Trophoblast cell (in vitro differentiated cells and primary cell): ENCODE measurements at places on chromosomes 3 and 15.

- DNase-seq = no peak
- H3K4me1 ChIP-seq = no peaks in the 10 kb centered on the region
- no peaks in the 10 kb centered on the region for H3K27me3 ChIP-seq
- H3K4me3 ChIP-seq = no peak overlapping the region
Measured at GRCh38 chr15:28021281-28022039, 77.7 kb downstream of the OCA2 start.

DNA sequence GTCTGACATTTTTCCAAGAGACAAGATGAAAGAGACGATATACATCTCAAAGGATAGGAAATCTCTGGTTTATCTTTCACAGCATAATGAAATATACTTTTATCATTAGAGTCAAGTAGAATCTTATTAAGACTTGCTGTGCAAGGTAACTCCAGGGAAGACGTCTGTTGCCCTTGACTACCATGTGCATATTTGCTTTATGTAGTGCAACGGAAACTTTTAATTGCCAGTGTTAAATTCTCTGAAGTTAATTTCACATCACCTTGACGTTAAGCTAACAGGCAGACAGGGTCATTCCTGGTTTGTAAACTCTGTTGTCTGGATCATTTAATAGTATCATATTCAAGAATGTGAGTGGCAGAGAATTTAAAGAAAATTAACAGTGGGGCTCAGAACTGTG, 82.8 kb downstream of the LRTM1 start:
- H3K27ac ChIP-seq = no peak overlapping the region
- H3K4me1 ChIP-seq = no peaks in the 10 kb centered on the region
- DNase-seq = no peak
- no peaks in the 10 kb centered on the region for H3K27me3 ChIP-seq
- H3K4me3 ChIP-seq = no peak overlapping the region

DNA sequence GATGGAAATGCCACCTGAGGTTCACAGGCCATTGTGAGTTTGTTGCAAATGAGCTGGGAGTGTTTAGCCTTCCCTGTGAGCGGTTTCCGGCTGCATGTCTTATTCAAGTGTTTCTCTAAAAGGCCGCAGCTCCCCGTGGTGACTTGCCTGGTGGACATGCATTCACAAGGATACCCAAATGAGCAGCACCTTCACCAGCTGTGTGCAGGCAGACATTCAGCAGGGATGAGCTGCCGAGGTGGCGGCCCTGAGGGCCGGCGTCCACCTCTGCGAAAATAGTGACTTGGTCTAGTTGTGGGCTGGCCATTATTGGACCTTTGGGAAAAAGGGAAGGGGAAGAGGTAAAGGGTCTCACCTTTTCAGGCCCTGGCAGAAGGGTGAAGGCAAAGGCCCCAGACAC, 23.4 kb downstream of the SPSB4 start:
- H3K4me1 ChIP-seq = peaks cover 39% of the 10 kb centered on the region
- no peak overlapping the region for H3K27ac ChIP-seq
- no peak overlapping the region for H3K4me3 ChIP-seq
- H3K27me3 ChIP-seq = no peaks in the 10 kb centered on the region

DNA sequence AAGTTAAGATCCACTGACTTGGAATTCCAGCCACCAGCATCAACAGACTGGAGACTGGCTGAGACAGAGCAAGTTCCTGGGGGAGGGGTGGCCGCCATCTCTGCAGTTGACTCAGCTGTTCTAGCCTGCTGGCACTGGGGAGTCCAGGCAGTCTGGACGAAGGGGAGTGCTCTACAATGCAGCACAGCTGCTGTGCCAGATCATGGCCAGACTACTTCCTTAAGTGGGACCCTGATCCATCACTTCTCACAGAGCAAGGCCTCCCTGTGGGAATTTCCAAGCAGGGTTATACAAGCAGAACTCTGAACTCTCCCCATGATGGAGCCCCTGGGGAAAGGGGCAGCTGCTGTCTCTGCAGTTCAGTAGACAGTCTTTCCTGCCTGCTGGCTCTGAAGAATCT, 35.2 kb downstream of the PYGO1 start:
- peaks cover 9% of the 10 kb centered on the region for H3K4me1 ChIP-seq
- no peaks in the 10 kb centered on the region for H3K27me3 ChIP-seq
- DNase-seq = peak; percentile 27
- H3K27ac ChIP-seq = peak overlapping the region; percentile 79

DNA sequence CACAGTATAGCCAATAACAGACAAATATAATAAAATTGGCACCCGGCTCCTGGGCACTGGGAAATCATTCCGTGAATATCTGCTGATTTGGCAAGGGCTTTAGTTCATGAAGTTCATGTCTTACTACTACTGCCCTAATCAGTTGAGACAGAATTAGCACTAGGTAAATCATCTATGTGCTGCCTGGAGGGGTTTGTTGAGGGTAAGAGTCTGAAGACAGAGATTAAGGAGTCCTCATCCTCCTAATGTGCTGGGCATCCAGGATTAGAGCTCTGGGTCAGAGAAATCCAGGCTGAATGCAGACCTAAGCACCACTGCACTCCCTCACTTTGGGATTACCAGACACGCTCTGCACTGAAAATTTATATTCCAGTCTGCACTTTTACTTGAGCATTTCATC, 2.0 kb downstream of the SAMD7 start:
- no peaks in the 10 kb centered on the region for H3K4me1 ChIP-seq
- H3K4me3 ChIP-seq = no peak overlapping the region
- no peak for DNase-seq
- H3K36me3 ChIP-seq = no peaks in the 10 kb centered on the region

DNA sequence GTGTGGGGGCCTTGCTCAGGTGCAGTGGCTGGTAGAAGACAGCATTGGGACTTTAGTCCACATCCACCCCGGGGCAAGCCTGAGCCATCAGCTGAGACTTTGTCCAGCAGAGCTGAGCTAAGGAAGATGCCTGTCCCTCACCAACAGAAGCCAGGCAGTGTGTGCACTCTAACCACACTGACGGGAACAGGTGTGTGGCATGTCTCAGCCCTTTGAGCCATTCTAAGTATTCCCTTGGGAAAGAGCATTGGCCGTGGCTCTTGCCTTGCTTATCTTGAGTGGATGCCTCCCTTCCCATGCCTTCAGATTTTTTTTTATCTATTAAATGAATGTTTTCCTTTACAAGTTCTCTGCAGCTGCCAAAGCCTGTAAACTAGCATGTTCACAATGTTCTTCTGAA, 3.5 kb downstream of the GABRA5 start:
- H3K4me1 ChIP-seq = peaks cover 17% of the 10 kb centered on the region
- no peak overlapping the region for H3K4me3 ChIP-seq
- no peaks in the 10 kb centered on the region for H3K36me3 ChIP-seq
- DNase-seq = no peak
- H3K27ac ChIP-seq = no peak overlapping the region
- H3K27me3 ChIP-seq = peaks cover 16% of the 10 kb centered on the region

GRCh38 chr15:79919749-79920511, 23.1 kb upstream of the MTHFS start:
- no peak overlapping the region for H3K27ac ChIP-seq
- H3K4me1 ChIP-seq = peaks cover 4% of the 10 kb centered on the region
- H3K27me3 ChIP-seq = no peaks in the 10 kb centered on the region
- no peak overlapping the region for H3K4me3 ChIP-seq
- DNase-seq = no peak
- peaks cover 23% of the 10 kb centered on the region for H3K36me3 ChIP-seq

DNA sequence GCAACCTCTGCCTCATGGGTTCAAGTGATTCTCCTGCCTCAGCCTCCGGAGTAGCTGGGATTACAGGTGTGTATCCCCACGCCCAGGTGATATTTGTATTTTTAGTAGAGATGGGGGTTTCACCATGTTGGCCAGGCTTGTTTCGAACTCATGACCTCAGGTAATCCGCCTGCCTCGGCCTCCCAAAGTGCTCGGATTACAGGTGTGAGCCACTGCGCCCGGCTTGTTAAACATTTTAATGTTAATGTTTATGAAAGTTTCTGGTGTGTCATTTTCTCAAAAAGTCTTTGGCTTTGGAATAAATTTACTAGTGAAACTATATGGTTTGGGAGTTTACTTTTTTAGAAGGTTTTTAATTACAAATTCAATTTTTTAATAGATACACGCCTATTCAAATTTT, 698.8 kb downstream of the MECOM start:
- no peak for DNase-seq
- H3K4me3 ChIP-seq = no peak overlapping the region
- H3K27me3 ChIP-seq = no peaks in the 10 kb centered on the region
- no peaks in the 10 kb centered on the region for H3K4me1 ChIP-seq
- H3K36me3 ChIP-seq = no peaks in the 10 kb centered on the region
- no peak overlapping the region for H3K27ac ChIP-seq

- no peak overlapping the region for H3K4me3 ChIP-seq
- no peak for DNase-seq
- H3K27ac ChIP-seq = no peak overlapping the region
- H3K4me1 ChIP-seq = no peaks in the 10 kb centered on the region
Measured at GRCh38 chr3:155130001-155130400, 49.9 kb downstream of the MME start.

GRCh38 chr3:197750858-197751737, 1.4 kb downstream of the FYTTD1 start:
- H3K27ac ChIP-seq = no peak overlapping the region
- H3K4me1 ChIP-seq = peaks cover 4% of the 10 kb centered on the region
- H3K27me3 ChIP-seq = no peaks in the 10 kb centered on the region
- peak; percentile 45 for DNase-seq
- H3K4me3 ChIP-seq = peak overlapping the region; percentile 87

DNA sequence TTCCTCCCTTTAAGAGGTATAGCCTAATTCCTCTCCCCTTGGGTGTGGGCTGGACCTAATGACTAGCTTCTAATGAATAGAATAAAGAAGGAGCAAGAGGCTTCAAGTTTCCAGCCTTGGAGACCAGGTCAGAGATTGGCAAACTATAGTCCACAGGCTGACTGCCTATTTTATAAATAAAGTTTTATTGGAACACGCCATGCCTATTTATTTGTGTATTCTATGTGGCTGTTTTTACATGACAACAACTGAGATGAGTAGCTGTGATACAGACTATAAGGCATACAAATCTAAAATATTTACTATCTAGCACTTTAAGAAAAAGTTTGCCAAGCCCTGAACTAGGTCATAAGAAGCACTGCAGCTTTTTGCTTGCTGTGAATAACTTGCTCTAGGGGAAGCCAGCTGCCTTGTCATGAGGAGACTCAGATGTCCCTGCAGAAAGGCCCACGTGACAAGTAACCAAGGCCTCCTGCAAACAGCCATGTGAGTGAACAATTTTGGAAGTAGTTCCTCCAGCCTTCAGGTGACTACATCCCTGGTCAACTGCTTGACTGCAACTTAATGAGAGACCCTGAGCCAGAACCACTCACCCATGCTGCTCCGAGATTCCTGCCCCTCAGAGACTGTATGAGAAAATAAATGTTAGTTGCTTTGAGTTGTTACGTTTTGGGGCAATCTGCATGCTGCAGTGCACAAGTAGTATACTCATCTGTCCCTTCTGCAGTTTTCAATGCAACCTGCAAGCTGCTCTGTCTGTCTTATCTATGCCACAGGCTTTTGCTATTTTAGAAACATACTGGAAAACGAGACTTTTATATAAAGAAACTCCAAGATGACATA, 21.1 kb upstream of the MAP3K13 start:
- no peaks in the 10 kb centered on the region for H3K4me1 ChIP-seq
- H3K4me3 ChIP-seq = no peak overlapping the region
- H3K36me3 ChIP-seq = no peaks in the 10 kb centered on the region
- no peaks in the 10 kb centered on the region for H3K27me3 ChIP-seq
- no peak overlapping the region for H3K27ac ChIP-seq

DNA sequence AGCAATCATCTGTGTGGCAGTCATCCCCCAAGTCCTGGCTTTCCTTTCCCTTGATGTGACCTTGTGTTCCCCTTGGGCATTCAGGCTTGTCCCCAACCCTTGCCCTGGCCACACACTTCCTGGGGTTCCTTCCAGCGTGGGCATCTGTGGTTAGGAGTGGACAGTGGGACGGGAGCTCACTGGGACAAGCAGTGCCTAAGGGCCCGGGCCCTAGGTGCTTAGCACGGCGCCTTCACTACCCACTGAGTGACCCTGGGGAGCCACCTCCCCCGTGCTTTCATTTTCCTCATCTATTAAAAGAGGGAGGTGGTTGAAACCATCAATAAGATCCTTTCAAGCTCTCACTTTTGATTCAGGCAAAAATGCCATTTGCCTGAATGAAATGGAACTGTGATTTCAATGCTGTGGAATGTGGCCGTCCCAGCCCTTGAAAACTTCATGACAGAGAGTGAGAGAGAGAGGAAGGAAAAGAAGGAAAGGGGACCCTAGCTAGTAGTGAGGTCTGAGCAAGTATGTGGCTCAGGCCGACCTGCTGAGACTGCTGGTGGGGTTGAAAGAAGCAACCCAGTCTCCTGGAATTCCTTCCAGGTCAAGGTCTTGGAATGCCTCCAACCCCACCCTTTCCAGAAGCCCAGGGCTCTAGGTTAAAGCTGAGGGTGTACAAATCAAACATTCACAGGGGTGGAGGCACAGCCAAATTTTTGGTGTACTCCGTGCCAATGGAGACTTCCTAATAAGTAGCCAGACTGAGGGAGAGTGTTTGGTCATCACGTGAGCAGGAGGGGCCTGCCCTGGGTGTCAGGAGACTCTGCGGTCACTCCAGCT, 302.9 kb downstream of the TLE3 start:
- H3K4me3 ChIP-seq = no peak overlapping the region
- peak overlapping the region; percentile 53 for H3K27ac ChIP-seq
- peaks cover 10% of the 10 kb centered on the region for H3K4me1 ChIP-seq

DNA sequence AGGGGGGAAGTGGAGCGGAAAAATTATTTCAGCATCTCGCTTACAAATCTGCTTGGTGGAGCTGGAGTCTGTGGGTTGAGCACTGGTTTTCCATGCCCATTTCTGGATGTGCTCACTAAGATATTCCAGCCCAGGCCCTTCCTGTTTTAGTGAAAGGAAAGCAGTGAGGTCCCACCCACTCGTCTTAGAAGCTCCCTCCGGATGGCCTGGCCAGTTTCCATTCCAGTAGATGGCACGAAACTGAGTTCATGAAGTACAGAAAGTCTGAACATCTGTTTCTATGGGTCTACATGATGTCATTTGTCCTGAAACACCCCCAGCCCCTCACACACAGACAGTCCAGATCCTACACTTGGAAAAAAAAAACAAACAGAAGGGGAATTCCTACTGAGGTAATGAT, 31.9 kb upstream of the THSD4 start:
- no peak overlapping the region for H3K27ac ChIP-seq
- H3K4me1 ChIP-seq = peaks cover 2% of the 10 kb centered on the region
- no peak overlapping the region for H3K4me3 ChIP-seq
